ENCODE measurements at places on chromosomes 16 and 17.

GRCh38 chr17:72850410-72851118 lies 241.9 kb downstream of the SLC39A11 start:
- DNase-seq, result no peak

- DNase-seq, result peak; percentile 38
Measured at GRCh38 chr16:3131755-3132377, 3.0 kb upstream of the ZNF213 start.

DNA sequence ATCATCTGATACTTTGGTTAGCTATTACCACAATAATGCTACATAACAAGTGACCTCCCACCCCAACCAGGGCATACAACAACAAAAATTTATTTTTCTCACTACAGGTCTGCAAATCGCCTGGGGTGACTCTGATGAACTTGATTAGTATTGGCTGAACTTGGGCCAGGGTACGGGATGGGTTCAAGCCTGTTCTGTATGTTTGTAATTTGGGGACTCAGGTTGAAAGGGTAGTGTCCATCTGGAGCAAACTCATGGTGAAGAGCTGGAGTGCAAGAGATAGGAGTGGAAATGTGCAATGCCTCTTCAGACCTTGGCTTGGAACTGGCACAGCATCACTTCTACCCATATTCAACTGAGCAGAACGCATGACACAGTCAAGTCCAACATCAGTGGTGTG lies 16.3 kb upstream of the NKD1 start:
- no peak for DNase-seq

- no peak for DNase-seq
Measured at GRCh38 chr17:56973520-56973919, 4.4 kb upstream of the SCPEP1 start.

DNA sequence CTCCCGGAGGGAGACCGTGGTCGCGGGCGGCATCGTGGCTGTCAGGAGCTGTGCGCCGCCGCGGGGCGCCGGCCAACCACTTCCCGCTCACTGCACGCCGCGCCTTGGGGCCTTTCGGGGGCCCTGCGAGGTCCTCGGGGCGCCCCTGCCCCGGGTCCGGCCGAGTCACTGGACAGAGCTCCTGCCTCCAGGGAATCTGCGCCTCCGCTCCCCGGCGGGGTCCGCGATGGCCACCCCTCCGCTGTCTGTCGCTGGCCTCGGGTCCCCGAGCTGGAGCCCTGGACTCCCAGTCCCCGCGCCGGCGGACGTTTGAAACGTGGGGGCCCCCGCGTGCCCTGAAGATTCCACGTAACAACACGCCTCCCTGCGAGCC lies at the start of gene QRICH2:
Gene QRICH2, minus strand, starts transcription at position 311 of the 373 bp plus-strand sequence. Its CDS starts 278 bp downstream, at position 33.
- DNase-seq, result no peak
